ENCODE measurements at places on chromosomes 1 and 21.

DNA sequence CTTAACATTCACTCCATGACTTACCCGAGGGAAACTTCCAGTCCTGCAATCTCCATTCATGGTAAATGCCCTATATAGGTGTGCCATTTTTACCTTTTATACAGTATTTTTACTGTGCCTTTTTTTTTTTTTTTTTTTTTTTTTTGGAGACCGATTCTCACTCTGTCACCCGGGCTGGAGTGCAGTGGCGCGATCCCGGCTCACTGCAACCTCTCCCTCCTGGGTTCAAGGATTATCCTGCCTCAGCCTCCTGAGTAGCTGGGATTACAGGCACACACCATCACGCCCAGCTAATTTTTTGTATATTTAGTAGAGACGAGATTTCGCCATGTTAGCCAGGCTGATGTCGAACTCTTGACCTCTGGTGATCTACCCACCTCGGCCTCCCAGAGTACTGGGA, 124.4 kb upstream of the PLPPR4 start:
- H3K36me3 ChIP-seq = no peaks in the 10 kb centered on the region
- H3K4me3 ChIP-seq = no peak overlapping the region
- no peak for DNase-seq
- no peak overlapping the region for H3K27ac ChIP-seq

DNA sequence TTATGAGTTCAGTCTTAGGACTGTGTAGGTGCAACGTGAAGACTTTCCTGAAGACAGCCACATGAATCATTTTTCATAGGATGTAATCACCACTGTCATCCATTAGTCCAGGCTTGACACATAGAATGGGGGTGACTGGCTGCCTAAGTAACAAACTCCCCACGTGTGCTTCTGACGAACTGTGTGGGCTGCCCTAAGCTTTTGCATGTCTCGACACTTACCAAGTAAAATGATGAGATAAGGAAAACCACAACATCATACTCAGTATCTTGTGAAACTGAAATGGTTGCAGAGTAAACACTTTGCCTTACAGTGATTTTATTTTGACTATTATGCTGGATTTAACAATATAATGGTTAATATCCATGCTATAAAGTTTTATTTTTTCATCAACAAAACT, 19.5 kb downstream of the ERG start:
- DNase-seq = no peak
- no peaks in the 10 kb centered on the region for H3K36me3 ChIP-seq
- no peak overlapping the region for H3K27ac ChIP-seq
- no peaks in the 10 kb centered on the region for H3K27me3 ChIP-seq

DNA sequence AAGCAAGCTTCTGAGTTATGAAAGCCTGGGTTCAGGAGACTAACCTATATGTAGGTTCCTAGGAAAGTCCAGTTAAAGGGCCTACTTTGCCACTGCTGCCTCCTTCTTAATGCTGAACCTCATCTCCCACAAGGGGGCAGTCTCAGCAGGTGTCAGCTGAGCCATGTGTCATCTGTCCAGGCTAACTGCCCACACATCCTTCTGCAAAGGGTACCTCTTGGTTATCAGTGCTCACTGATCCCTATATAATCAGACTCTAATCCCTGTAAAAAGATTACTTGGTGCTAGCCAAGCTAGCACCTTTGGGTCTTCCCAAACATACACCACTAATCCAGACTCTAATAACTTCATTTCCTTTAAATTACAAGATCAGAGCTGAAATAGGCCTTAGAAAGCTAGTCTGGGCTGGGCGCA, 9.0 kb downstream of the PRDX1 start:
- no peaks in the 10 kb centered on the region for H3K27me3 ChIP-seq
- H3K27ac ChIP-seq = no peak overlapping the region
- no peak for DNase-seq

DNA sequence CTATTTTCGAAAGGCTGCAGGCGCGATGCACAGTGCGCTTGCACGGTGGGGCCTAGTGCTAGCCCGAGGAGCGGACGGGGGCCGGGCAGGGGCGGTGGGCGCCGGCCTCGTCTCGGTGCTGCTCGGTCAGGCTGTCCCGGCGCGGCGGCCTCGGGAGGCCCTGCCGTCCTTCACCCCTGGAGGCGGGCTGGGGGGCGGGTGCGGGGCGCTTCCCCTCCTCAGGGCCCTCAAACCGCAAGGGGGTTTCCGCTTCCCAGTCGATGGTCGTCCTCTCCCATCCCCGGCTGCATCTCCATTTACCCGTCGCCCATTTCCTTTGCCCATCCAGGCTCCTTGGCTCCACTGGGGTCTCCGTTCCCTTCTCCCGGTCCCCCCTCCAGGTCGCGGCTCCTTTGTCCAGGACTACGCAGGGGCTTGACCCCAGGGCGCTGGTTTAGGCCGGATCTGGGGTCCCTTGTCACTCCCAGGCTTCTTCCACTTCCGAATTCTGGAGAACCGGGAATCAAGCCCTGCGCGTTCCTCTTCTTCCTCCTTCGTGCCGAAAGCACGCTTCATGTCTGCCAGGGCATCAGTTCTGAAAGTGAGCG, 196.3 kb upstream of the LMO4 start:
- no peak for DNase-seq
- no peaks in the 10 kb centered on the region for H3K27me3 ChIP-seq
- H3K4me1 ChIP-seq = no peaks in the 10 kb centered on the region
- H3K4me3 ChIP-seq = peak overlapping the region; percentile 71
- H3K27ac ChIP-seq = peak overlapping the region; percentile 56
- H3K36me3 ChIP-seq = no peaks in the 10 kb centered on the region

DNA sequence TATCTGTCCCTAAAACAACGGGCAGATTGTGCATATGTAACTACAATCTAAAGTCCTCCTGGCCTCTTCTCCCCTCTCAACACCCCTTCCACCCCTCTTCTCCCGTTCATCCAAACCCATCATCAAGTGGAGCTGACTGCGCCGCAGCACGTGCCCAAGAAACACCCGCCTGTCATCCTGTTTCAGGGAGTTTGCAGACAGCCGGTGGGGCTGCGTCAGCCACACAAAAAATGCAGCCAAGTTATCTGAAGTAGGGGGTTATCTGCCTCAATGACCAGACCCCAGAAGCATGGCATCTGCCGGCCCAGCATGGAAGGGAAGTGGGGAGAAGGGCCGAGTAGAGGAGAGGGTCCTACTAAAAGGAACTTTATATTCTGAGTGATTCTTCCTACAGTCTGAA, 49.0 kb downstream of the GPR161 start:
- H3K4me1 ChIP-seq = no peaks in the 10 kb centered on the region
- H3K27ac ChIP-seq = no peak overlapping the region
- no peaks in the 10 kb centered on the region for H3K27me3 ChIP-seq

GRCh38 chr1:8599646-8600212, 217.7 kb downstream of the RERE start:
- peaks cover 2% of the 10 kb centered on the region for H3K4me1 ChIP-seq
- no peak overlapping the region for H3K4me3 ChIP-seq
- no peaks in the 10 kb centered on the region for H3K27me3 ChIP-seq

GRCh38 chr1:25056536-25056935, 126.5 kb upstream of the RUNX3 start:
- no peaks in the 10 kb centered on the region for H3K36me3 ChIP-seq
- no peak for DNase-seq
- H3K4me1 ChIP-seq = no peaks in the 10 kb centered on the region
- no peak overlapping the region for H3K27ac ChIP-seq

DNA sequence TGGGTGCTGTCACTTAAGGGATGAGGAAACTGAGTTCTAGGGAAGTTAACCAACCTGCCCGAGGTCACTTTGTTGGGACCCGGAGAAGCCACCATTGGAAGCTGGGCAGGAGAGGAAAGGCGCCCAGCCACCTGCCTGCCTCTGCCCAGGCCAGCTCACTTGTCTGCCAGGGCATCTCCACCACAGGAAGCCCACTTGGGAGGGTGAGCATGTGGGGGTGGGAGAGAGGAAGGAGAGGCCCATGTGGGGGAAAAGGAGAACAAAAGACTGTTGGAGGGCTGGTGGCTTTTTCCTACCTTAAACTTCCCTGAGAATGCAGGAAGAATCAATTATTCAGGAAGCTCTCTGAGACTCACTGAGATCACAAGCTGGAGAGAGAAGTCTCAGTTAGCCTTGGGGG, 43.8 kb upstream of the SELENON start:
- H3K4me1 ChIP-seq = peaks cover 17% of the 10 kb centered on the region
- DNase-seq = no peak
- no peaks in the 10 kb centered on the region for H3K27me3 ChIP-seq
- H3K4me3 ChIP-seq = no peak overlapping the region

- DNase-seq = no peak
- H3K27ac ChIP-seq = no peak overlapping the region
- H3K27me3 ChIP-seq = no peaks in the 10 kb centered on the region
- H3K36me3 ChIP-seq = peaks cover 68% of the 10 kb centered on the region
- no peak overlapping the region for H3K4me3 ChIP-seq
- H3K4me1 ChIP-seq = no peaks in the 10 kb centered on the region
Measured at GRCh38 chr1:223810586-223810985, 35.2 kb downstream of the TP53BP2 start.

- H3K27me3 ChIP-seq = no peaks in the 10 kb centered on the region
- H3K4me3 ChIP-seq = no peak overlapping the region
- H3K4me1 ChIP-seq = no peaks in the 10 kb centered on the region
- no peaks in the 10 kb centered on the region for H3K36me3 ChIP-seq
- no peak for DNase-seq
Measured at GRCh38 chr1:221856228-221857093, 114.6 kb upstream of the DUSP10 start.

DNA sequence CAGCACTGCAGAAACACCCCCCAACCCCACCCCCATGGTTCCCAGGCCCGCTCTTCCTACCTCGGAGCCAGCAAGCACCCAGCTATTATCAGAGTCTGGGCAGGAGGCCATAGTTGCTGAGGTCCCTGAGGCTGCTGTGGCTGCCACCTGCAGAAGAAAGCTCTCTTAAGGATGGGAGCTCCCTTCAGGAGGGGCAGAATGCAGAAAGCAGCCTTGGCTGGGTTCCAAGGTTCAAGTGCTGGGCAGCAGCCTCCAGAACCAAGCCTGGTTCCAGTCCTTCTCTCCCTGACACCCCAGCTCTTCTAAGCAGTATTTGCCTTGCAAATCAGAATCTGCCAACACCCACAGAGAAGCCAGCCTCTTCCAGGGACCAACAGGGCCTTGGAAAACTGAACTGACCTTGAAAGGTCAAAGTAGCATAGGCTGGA, 2.3 kb downstream of the PBXIP1 start:
- DNase-seq = no peak
- H3K36me3 ChIP-seq = peaks cover 7% of the 10 kb centered on the region
- H3K27ac ChIP-seq = no peak overlapping the region
- no peaks in the 10 kb centered on the region for H3K27me3 ChIP-seq

GRCh38 chr1:201016943-201017827, 6.3 kb downstream of the KIF21B start:
- H3K27ac ChIP-seq = no peak overlapping the region
- no peak for DNase-seq
- peaks cover 64% of the 10 kb centered on the region for H3K27me3 ChIP-seq
- H3K36me3 ChIP-seq = no peaks in the 10 kb centered on the region
- peaks cover 5% of the 10 kb centered on the region for H3K4me1 ChIP-seq

DNA sequence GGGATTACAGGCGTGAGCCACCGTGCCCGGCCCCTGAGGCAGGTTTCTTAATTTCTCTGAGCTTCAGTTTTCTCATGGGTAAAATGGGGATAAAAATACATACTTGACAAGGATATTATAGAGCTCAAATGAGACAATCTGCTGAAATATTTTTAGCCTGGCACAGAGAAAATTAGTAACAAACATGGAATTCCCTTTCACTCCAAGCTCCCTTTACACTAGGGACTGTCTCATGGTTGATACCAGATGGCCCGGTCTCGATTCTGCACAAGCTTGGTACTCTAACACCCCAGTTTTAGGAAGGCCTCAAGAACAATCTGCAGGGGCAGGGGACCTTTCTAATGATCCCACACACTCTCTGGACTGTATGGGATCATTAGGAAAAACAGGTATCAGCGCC, 671.7 kb downstream of the SMYD3 start:
- DNase-seq = no peak
- no peak overlapping the region for H3K27ac ChIP-seq
- H3K27me3 ChIP-seq = no peaks in the 10 kb centered on the region
- no peaks in the 10 kb centered on the region for H3K36me3 ChIP-seq
- no peaks in the 10 kb centered on the region for H3K4me1 ChIP-seq
